ENCODE measurements at places on chromosomes 2 and 18. TPM values are rescaled to one million over a fixed set of nuclear protein-coding genes. Genes with fewer than 3 reads are reported as not detected.

TCF7L1 gene
- 2.9 TPM for total RNA-seq

NYAP2 gene
- total RNA-seq, result not detected

IL1RL1 gene
- 18.4 TPM for total RNA-seq

GTF3C2 gene
- total RNA-seq, result 55.7 TPM

IL1A gene
- total RNA-seq, result not detected

CRYGC gene
- not detected for total RNA-seq

GREB1 gene
- 2.5 TPM for total RNA-seq

SPDYA gene
- 1.4 TPM for total RNA-seq

CPLX4 gene
- total RNA-seq, result not detected

C2orf80 gene
- total RNA-seq, result not detected

ELOA2 gene
- not detected for total RNA-seq

VIT gene
- not detected for total RNA-seq

OTOS gene
- not detected for total RNA-seq

UBXN4 gene
- 55.9 TPM for total RNA-seq

FEV gene
- 8.2 TPM for total RNA-seq

CAMKMT gene
- 57.9 TPM for total RNA-seq

UGT1A10 gene
- 54.2 TPM for total RNA-seq

OTOF gene
- not detected for total RNA-seq

ATOH8 gene
- total RNA-seq, result 7.4 TPM

NTSR2 gene
- not detected for total RNA-seq

LOXHD1 gene
- 0.16 TPM for total RNA-seq

ABCB11 gene
- total RNA-seq, result 18.4 TPM

INHBB gene
- total RNA-seq, result 0.41 TPM

RNMT gene
- total RNA-seq, result 10.9 TPM

SPEG gene
- 26.5 TPM for total RNA-seq

TGIF1 gene
- 53.8 TPM for total RNA-seq

SLC4A3 gene
- total RNA-seq, result 0.32 TPM

LDLRAD4 gene
- total RNA-seq, result 34.8 TPM

NT5C1B gene
- not detected for total RNA-seq

Measured in transverse colon (tissue), 4 donors.